ENCODE measurements at places on chromosomes 2 and 18. TPM values are rescaled to one million over a fixed set of nuclear protein-coding genes. Genes with fewer than 3 reads are reported as not detected.

The INPP4A gene
- 12.5 TPM for polyA plus RNA-seq

The RBKS gene
- polyA plus RNA-seq = 1.3 TPM

The CAD gene
- polyA plus RNA-seq = 25.5 TPM

The CDH19 gene
- 3.5 TPM for polyA plus RNA-seq

The NHEJ1 gene
- 14.7 TPM for polyA plus RNA-seq

The NEB gene
- 929 TPM for polyA plus RNA-seq
